ENCODE measurements at places on chromosomes 7 and 10.

DNA sequence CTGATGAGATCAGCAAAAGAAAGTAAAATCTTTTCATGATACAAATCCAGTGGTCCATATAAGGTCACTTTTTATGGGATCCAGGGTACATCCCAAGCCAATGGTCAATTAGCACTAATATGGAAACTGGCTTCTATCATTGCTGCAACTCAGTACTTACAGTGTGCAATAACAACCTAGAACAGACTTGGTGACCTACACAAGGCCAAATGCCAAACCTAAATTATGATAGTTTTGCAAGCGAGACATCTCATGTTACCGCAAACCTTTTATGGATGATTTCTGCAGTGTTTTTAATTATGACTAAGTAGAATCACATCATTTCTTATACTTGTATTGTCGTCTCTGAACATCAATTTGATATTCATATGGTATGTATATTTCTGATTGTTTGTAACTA, 583.5 kb upstream of the SEMA3D start:
- no peak for DNase-seq

- no peak for DNase-seq
Measured at GRCh38 chr7:48363174-48363573, 191.9 kb downstream of the ABCA13 start.

DNA sequence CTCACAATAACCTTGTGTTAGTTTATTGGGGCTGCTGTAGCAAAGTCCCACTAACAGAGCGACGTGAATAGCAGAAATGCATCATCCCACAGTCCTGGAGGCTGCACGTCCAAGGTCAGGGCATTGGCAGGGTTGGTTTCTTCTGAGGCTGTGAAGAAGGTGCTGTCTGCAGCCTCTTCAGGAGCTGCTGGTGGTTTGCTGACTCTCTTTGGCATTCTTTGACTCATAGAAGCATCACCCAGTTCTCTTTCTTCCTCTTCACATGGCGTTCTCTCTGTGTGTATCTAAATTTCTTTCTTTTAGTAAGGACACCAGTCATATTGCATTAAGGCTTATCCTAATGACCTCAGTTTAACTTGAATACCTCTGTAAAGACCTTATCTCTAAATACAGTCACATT, 428.4 kb upstream of the KLF6 start:
- DNase-seq = no peak

DNA sequence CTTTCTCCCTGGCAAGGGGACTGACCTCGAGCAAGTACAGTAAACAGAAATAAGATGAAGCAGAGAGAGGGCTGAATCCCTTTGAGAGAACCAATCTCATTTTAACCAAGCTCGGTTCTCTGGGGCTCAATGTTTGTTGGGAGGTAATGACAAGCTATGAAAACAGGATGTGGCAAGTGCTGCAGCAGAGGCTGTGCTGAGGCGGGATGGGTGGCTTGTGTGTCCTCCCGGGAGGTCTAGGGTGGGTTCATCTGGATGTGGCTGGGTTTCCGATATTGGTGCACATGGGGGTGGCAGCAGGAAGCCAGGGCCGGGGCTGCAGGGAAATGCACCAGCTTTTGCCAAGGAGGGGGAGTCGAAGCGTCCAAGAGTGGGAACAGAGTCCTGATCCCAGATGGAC, 84.5 kb downstream of the AOAH start:
- peak; percentile 72 for DNase-seq

DNA sequence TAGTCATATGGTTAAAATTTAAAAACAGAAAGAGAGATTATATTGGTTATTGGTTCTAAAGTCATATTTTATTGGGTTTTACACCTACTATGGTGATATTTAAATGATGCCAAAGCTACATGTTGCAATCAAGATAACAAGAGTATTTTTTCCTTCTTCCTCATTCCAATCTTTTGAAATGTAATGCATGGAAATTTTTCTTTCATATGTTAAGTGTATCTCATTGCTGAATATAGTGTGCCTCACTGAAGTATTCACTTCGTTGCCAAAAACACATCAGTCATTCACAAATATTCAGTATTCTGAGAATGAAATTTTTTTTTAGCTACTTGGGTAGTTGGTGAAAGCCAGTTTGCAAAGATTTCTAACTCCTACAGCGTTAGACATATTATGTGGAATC, 19.5 kb downstream of the HDAC9 start:
- DNase-seq = no peak

DNA sequence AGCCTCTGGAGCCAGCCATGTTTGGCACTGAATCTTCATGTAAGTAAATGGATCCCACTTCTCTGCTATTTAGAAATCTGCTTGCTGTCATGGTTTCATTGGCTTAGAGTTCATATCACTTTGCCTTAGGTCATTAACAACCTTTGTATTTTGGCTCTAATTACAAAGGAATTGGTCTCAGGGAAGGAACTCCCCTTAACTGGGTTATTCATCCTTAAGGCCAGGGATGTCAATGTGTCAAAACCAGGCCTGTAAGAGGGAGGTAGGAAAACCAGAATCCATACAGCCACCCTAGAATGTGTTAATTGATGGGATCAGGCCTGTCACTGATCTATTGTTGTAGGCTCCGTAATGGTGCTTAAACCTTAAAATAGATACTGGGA, 67.3 kb downstream of the ST7 start:
- DNase-seq = no peak

GRCh38 chr10:12909836-12910185, 91.7 kb downstream of the CCDC3 start:
- no peak for DNase-seq

- no peak for DNase-seq
Measured at GRCh38 chr7:45060295-45060694, 28.5 kb downstream of the NACAD start.

DNA sequence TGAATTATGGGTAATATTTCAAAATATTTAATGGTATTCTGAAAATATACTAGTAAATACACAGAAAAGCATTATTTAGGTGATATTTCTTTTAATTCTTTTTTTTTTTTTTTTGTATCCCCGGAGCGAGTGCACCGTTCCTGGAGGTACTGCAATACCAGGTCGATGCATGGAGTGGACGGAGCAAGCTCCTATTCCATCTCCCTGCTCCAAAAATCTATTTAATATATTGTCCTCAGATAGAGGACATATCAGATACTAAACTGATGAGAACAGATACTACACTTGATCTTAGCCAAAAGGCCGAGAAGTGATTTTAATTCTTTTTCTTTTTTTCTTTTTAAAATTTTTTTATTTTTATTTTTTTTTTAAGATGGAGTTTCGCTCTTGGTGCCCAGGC, 10.8 kb downstream of the BTRC start:
- no peak for DNase-seq

- no peak for DNase-seq
Measured at GRCh38 chr10:3671386-3671955, 113.5 kb downstream of the KLF6 start.

DNA sequence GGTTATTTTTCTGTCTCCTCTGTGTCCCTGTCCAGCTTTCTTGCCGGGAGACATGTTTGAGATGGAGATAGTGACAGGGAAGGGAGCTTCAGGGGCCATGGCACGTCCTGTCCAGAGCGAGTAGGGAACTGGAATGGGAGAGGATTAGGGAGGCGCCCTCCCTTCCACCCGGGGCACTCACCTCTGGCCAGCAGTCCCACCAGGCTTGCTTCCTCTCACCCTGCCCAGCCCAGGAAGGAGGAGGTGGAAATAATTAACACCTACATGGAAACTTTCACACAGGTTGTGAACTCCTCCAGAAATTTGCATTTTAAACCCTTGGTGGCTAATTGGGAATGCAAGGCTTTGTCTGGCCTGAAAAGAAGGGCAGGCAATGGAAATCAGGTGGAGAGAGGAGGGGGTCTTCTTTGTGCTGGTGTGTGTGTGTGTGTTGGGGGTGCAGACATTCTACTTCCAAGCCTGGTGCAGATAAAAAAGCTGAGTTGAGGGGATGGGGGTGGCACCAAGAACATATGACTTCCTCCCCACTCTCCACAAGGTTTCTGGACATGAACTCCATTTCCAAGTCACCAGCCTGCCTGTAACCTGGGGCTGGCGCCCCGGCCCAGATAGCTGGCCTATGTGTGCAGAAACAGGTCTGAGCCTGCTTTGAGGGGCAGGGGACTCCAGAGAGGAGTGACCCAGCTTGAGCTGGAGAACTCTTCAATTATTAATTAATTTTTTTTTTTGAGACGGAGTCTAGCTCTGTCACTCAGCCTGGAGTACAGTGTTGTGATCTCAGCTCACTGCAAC, 199.4 kb downstream of the CYP26A1 start:
- DNase-seq = no peak

DNA sequence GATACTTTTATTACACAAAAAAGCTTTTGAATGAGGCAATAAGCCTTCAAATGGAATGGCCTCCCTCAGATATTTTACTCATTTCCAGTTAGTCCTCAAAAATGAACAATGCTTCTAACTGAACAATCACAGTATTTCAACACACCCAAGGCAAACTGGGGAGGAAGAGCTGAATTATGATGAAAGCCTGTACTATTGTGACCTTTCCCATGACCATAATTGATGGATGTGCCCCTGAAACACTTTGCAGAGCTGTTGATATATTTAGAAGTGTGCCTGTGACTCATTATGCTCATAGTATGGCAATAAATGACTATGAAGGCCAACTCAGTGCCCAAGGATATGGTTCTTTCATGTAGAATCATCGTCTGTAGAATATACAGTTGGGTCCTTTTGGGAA, 248.1 kb downstream of the AHR start:
- peak; percentile 30 for DNase-seq

All from activated CD4-positive, alpha-beta T cell treated with anti-CD3 and anti-CD28 coated beads, Interleukin-10, Interleukin-2, amounts not matched to agents 100 ng/mL and 50 ng/mL, durations not matched to agents 16 hours and 8 hours (primary cell).